AG04449 (cell line): ENCODE measurements at places on chromosomes 5 and 9.
A peak's percentile ranks its signal among the peaks of the same experiment; 100 is the strongest.

- DNase-seq = no peak
Observed at GRCh38 chr9:68961587-68961986, 52.3 kb downstream of the PRKACG start.

DNA sequence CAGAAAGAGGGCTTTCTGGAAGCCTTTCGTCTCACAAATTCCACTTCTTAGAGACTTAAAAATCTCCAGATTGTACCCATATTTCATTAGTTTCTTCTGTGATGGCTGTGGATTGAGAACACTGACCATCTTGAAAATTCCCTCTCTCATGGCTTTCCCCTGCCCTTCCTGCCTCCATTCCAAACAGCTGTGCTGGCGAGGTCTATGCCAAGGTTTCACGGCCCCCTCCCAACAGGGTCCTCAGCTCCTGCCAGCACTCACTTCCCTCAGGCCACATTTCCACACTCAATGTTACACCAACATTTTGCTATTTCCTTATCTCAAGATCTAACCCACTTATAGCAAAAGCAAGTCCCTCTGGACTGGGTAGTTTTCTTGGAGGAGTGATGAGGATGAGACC lies 40.3 kb upstream of the EQTN start:
- DNase-seq = no peak

DNA sequence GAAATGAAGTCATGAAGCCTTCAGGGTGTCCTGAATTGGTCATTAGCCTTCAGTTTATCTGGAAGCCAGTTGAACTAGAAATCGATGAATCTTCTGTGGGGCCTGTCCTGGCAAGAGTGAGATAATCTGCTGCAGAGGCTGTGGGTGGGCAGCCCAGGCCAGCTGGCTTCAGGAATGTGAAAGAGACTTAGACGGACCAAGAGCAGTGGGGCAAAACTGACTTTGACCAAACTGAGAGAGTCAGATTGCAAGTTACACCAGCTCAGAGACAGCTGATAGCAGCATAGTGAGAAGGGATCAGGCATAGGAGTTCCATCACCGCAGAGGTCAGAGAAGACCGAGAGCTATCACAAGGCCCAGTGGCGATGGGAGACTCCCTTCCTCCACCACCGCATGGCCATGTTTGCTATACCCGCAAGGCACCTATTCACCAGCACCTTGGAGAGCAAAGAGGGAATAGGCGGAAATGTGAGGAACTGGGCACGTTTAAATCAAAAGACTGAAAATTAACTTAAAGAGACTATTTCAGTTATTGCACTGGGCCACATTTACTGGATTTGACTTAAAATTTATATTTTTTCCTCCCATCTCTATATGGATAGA lies 50.0 kb upstream of the GLIS3 start:
- no peak for DNase-seq

DNA sequence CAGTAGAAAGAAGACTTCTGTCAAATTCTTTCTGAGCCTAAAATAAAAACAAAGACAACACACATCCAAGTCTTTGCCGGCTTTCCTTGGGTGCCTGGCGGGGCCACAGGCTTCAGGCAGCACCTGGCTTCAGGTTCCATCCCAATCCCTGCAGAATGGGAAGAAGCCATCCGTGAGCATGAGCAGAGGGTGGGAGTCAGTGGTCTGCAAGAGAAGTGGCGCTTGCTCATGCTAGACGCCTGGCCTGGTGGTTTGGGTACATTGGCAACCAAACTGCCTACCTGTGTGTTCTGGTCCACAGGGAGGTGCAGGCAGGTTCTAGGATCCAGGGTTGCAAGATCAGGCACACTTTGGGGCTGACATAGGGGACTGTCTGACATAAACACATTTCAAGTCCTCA lies 47.6 kb upstream of the RETREG1 start:
- DNase-seq = no peak

DNA sequence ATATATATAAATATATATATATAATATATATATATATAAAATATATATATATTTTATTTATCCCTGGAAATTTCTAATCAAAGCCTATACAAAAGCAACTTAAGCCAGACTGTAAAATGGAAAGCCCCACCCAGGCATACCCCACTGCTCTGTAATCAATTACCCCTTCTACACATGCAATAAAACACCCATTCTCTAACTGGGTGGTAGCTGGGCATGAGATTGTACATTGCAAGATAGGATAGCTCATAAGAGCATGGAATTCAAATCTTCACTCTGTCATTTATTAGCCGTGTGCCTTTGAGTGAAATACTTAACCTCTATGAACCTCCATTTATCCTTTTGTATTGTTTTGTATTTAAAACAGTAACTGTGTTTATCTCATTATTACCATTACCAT lies 405.3 kb upstream of the SLC30A5 start:
- DNase-seq = no peak

GRCh38 chr5:52981507-52981906 lies 7.6 kb upstream of the ITGA2 start:
- DNase-seq = no peak

DNA sequence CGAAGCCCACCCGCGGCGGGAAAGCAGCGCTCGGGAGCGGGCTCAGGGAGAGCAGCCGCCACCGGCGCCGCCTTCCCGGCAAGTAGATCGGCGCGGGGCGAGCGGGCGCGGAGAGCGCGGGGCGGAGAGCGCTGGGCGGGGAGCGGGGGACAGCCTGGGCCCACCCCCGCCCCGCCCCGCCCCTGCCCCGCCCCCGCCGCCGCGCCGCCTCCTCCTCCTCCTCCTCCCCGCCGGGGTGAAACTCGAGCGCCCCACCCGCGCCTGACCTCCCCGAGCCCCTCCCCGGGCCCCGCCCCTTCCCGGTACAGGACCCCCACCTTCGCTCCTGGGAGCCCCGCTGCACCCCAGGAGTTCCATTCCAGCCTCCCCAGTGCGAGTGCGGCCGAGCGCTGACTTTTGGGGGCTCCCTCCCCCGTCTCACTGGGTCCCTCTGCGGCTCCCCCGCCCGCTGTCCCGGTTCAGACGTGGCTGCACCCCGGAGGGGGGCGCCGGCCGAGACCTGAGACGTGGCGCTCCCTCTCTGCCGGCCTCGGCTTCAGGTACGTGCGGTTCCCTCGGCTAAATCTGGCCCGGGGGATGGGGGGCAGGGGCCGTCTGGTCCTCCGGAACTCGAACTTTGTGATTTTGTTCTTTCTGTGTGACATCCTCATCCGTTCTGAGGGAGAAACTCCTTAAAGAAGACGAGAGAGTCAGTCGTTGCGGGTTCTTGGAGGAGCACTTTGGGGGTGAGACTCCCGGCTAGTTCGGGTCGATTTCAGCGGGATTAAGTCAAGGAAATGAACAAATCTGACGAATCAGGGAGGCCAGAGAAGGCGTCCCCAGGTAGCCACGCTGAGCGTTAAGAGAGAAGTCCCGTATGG lies at the start of gene SEMA5A:
TSS of gene SEMA5A (minus strand) at position 84 of the 860 bp plus-strand sequence. CDS start 166,129 bp downstream, outside the sequence.
- DNase-seq = no peak

GRCh38 chr9:77725820-77726219 lies 77.7 kb upstream of the GNA14 start:
- DNase-seq = no peak

DNA sequence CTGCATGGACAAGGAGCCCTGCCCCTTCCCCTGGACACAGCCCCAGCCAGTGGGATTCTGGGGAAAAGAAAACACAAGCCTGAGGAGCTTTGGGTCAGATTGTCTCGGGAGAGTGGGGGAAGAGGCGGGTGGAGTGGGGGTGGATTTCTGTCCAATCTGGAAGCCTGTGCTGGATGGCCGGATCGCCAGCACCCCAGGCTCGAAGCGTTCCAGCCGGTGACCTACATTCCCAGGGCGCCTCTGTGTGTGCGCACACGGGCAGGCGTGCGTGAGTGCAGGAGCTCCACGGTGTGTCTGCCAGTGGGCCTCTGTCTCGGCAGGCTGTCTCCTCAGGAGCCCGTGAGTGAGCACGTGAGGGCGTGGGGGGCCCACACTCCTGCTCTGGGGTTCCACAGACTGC lies 74.3 kb upstream of the DAB2IP start:
- no peak for DNase-seq

DNA sequence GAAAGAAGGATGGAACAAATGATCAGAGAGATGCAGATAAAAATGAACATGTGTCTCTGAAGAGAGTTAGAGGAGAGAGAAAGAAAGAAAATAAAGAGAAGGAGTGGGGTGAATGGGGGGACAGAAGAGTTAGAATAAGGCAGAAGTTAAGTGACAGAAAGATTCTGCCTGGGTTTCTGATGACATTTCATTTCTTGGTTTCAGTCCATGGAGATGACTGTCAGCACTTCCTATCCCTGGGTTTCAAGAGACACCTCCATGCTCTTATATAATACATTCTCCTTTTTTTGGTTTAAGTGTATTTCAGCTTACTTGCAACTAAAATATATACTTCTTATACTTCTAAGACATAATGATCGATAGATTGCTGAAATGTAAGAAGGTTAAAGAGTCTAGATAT lies 213.0 kb upstream of the IL12B start:
- no peak for DNase-seq

GRCh38 chr9:19161257-19162025 lies 34.1 kb upstream of the PLIN2 start:
- peak; percentile 96 for DNase-seq

DNA sequence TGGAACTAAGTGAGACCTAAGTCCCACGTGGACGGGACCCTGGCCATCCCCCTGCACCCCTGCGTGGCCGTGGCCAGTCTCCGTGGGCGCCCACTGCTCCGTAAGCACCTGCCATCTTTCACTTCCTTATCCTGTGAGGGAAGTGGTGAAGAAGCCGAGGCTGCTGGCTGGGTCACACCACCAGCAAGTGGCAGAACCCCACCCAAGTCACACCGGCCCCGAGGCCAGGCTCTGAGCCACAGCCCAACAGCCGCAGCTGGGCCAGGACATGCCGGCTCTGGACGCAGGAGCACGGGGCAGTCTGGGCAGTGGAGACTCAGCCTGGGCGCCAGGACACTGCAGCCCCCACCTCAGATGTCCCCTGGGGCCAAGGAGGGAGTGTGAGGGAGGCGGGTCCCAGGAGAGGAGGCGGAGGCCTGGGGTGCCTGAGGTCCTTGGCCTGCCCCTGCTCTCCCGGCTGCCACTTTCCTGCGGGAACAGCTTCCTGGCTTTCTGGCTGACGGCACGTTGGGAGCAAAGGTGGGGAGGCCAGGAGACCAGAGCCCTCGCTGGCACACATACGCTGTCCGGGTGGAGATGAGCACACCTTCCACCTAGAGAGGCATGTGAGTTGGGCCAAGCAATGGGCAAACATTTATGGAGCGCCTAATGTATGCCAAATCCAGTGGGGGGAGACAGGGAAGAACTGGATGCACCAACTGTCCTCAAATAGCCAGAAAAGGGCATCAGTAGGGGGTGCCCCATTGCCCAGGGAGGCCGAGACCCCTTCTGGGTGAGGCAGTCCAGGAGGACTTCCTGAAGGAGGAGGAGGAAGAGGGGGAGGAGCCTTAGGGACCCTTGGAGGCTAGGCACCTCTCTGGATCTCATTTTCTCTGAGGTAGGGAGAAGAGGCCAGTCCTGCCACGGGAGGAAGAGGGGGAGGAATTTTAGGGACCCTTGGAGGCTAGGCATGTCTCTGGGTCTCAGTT lies 43.9 kb upstream of the EGFL7 start:
- DNase-seq = no peak

GRCh38 chr9:130207241-130207992 lies 35.2 kb downstream of the NCS1 start:
- DNase-seq = no peak

DNA sequence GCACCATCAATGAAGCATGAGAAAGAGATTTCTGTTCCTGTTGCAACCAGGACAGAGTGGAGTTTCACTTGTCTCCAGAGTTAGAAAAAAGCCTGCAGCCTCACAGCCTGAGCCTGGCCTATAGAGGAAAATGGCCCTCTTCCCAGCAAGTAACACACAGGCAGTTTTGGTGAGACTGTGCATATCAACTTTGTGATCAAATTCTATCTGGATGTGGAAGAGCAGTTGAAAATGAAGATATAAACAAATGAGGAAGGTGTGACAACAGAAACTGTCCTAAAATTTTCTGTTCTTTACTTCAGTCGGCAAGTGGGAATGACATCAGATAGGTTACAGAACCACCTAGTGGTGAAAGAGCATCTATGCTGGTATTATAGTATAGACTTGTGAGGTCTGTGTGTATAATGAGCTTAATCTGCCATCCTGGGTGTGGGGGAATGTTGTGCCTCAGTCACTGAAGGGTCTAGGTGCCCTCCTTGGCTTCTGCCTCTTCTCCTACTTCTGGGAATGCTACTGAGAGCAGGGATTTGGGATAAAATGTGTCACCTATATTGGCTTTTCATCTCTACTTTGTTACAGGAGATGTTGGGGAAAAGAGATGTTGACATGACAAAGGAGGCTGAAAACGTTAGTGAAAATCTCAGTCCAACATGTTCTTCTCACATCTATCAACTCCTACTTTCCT lies 28.2 kb downstream of the YIPF5 start:
- no peak for DNase-seq

DNA sequence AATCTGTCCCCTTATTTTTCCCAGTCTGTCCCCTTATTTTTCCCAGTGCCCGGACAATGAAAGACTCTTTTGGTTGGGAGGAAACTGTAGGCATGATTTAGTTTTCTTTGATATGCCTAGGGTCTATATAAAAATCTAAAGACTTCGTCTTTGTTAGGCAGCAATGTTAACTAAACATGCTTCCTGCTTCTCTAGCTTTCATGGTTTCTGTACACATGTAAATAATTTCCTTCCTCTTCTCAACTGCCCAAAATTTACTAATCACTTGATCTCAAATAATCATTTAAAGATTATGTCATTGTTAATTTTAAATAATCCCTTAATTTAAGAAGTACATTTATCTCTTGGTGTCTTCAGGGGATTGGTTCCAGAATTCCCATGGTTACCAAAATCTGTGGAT lies 47.8 kb upstream of the RAPGEF6 start:
- DNase-seq = no peak

DNA sequence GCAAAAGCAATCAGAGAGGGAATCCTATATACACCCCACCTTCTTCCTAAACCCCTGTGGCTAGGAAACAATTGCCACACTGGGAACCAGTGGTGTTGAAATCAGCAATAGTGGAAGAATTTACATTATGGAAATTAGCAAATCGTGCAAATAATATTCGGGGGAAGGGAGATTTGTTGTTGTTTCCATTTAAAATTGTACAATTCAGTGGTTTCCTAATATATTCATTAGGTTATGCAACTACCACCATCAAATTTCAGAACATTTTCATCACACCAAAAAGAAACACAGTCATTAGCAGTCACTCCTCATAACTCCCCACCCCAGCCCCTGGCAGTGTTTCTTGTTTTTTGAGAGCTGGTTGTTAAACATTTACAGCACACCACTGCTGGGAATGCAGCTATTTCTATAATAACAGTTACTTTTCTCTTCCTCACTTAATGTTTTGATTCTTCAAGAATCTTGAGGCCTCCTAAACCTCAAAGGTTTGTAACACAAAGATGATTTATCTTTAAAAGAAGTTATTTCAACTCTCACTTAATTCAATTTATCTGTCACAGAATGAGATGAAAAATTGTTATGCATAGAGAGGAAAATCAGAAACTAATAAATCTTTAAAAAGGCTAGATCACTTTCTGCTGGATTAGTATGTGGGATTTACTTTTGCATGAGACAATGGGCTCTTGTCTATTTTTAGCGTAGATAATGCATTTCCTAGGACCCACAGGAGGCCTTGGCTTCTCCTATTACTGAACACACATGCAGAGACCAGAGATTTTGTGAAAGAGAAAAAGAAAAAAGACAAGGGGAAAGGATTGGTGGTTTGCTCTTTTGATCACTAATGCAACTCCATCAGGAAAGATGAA lies 91.8 kb upstream of the DAPK1 start:
- no peak for DNase-seq
